Stimulated activated CD8-positive, alpha-beta memory T cell treated with anti-CD3 and anti-CD28 coated beads, Interleukin-7, amount 100 ng/mL, for 48 hours (primary cell): ENCODE measurements at places on chromosomes 4 and X.

DNA sequence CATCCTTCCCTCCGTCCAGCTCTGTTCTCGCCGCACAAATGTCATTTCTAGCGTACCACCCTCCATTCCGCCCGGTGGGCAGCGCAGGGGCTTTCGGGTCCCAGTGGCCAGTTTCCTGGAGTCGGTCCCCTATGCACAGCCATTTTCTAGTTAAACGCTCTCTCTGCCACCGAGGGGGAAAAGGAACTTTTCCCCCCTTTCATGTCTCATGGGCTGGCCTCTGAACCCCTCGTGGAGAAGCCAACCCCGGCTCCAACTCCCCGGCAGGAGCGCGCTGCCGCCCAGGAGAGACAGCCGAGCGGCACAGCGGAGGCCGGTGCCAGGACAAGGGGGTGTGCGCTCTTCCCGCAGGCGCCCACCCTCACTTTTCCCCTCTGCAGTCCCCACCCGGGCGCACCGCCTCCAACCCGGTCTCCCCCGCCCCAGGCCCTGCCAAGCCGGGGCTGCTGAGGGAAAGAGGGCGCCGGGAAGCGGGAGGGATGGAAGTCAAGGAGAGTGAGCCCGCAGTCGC is 662 bp downstream of the APBB2 start:
- no peak for DNase-seq

DNA sequence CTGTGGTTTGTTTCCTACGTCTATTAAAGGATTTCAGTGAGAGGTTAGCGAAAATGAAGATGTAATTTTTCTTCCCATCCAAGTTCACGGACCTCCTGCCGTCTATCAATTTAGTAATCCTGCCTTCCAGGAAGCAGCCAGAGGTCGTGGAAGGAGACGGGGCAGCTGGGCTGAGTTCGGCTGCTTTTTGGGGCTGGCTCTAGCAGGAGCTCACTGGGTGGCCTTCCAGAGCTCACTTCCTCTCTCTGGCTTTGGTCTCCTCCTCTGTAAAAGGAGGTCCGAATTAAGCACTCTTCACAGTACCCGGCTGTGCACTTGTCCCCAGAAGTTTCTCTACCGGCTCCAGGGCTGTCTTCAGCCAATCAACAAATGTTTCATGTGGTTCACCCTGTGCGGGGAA is 295.4 kb downstream of the BCOR start:
- no peak for DNase-seq

- no peak for DNase-seq
Observed at GRCh38 chrX:119698845-119699244, 5.9 kb upstream of the SEPTIN6 start.

DNA sequence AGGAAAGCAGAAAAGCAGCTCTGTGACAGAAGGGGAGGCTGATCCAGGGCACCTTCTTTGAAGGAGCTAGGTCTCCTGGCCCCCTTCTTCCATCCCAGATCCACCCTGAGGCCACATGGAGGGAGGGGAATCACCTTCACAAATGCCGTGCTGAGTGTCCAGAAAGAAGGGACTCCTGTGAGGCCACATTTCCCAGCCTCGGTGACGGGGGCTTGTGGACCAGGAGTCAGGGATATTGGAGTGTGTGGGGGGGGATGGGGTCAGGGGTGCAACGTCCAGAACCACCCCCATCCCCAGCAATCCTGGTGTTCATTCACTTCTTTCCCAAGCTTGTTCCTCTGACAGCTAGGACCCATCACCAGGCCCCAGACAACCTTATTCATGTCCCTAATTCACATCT is 4.7 kb downstream of the TIMM17B start:
- DNase-seq, result no peak

DNA sequence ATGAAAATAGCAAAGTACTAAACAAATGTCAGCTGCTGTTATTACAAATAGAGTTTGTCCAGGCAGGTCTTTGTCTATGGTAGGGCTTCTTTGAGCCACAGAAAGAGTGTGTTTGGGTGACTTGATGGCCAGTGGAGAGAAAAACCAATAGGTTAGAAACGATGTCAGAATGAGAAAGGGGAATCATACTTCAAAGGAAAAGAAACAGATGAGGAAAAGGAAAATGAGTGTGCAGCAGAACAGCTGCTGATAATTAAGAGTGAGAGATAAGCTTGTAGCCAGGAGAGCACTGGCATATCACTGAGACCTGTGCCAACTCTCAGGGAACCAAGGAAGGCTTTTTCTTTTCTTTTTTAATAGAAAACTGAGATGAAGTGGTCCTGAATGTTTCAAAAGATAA is 257.2 kb downstream of the ARHGAP24 start:
- no peak for DNase-seq

DNA sequence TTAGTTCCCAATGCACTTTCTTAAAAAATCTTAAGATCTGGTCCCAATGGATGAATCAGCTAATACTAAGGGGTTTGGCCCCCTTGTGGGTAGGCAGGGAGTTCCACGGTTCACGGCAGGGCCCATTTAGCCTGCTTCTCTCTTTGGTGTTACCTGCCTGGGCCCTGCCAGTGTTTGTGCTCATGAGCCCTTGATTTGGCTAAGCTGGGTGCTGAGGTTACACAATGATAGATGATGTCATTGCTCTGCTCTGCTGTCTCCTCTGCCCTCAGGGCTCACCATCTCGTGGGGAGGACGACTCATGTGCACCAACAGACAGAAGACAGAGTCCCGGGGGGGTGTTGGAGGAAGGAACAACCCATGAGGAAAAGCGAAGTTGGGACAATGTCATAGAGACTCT is 24.4 kb downstream of the RTL5 start:
- no peak for DNase-seq

GRCh38 chr4:71732706-71733105 is 51.2 kb downstream of the GC start:
- no peak for DNase-seq

- DNase-seq, result no peak
Observed at GRCh38 chr4:120517966-120518365, 404.6 kb downstream of the PRDM5 start.

DNA sequence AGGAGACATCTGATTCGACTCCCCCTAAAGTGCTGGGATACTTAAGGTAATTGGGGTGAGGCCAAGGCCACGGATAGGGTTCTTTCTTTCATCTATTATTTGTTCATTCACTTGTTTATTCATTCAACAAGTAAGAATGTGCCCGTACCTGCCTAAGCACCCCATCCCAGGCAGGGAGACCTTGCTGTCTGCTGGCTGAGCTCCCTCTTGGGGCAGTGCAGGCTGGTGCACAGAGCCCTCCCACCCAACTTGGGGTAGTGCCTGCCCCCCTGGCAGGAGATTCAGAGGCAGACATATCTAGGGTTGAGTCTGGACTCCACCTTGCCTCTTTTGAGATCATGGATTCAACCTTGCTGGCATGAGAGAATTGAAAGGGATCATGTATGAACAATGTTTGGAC is 95.7 kb downstream of the DRD5 start:
- no peak for DNase-seq

DNA sequence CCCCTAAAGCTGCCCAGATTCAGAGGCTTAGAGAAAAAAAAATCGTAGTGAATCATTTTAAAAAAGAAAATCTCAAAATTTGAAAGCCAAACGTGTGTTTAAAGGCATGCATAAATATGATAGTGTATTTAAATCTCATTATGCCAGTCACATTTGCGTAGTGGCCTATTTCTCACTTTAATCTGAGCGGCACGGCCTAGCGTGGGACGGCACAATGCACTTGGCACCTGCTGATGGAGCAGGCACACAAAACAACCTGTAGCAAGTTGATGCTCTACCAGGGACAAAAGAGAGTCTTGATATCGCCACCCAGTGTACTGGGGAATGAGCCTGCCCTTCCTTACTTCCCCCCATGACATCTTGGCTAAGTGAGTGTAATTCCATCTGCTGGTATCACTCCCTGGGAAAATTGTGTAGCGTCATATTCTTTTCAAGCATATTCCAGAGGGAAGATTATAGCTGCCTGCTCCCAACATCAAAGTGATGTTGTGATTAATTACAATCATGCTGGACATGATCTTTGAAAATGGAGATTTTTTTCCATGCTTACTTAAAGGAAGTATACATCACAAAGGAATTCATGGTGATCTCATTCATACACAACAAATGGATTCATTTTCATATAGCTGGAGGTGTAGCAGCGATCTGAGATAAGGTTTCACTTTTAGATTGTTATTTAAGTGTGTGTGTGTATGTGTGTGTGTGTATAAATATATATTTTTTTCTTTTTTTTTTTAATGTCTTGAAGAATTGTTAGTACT is 138.8 kb downstream of the DCTD start:
- no peak for DNase-seq

DNA sequence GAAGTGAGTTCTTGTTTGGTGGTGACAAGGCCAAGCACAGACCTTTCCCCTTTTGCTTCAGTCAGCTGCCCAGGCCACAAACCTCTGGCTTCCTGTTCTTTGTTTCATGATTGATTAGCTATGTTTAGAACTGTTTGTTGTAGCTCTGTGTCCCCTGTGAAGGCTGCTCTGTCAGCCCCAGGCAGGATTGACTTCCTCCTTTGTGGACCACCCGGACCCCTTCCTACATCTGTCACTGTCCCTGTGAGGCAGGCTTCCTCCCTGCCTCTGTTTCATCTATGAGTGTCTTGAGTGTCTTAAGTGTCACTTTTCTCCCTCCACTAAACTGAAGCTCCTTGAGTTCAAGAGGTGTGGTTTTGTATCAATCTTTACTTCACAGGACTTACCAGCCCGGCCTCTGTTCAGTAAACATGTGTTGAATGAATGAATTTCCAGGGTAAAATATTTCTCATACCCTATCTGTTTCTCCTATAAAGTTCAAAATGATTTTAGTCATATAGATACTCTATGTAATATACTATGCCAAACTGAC is 83.5 kb downstream of the ZNF674 start:
- no peak for DNase-seq

GRCh38 chrX:40749681-40750494 is 14.5 kb upstream of the MED14 start:
- DNase-seq, result no peak

- DNase-seq, result no peak
Observed at GRCh38 chr4:3079694-3080123, 5.2 kb downstream of the HTT start.

DNA sequence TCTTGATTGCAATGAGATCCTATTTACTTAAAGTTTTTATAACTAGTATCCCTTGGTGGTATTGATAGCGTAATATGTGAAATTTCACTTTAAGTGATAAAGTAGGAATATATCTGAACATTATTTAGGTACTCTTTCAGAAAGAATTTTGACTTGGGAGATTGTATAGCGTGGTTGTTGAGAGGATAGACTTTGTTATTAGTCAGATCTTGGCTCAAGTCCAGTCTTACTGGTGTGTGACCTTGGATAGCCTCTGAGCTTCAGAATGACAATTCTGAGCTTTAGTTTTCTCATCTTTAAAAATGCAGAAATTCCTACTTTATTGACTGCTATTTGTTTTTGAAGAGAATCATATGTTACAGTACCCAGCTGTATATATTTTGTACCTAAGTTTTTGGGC is 32.6 kb downstream of the DCK start:
- no peak for DNase-seq

DNA sequence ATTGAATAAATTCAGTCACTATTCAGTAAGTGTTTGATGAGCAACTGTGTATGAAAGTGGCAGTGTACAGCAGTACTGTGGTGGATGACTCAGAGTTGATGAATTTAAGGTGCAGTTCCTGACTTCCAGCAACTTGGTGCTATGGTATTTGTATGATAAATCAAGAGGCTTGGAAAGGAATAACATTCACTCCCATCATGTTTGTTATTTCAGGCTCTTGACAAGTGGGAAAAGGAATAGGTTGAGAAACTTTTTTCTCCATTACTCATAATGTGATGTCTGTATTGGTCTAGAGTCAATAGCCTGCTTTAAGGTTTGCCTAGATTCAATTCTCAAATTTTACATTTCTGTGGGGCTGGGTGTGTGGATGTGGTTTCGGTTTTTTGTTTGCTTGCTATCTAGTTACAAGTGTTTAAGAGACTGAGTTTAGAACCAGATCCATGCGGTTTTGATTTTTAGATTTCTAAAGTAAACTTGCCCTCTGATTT is 35.1 kb upstream of the CYP2U1 start:
- no peak for DNase-seq

GRCh38 chr4:41644915-41645295 is 103.6 kb downstream of the PHOX2B start:
- no peak for DNase-seq

GRCh38 chrX:13761606-13762414 is 27.3 kb downstream of the OFD1 start:
- DNase-seq, result no peak

DNA sequence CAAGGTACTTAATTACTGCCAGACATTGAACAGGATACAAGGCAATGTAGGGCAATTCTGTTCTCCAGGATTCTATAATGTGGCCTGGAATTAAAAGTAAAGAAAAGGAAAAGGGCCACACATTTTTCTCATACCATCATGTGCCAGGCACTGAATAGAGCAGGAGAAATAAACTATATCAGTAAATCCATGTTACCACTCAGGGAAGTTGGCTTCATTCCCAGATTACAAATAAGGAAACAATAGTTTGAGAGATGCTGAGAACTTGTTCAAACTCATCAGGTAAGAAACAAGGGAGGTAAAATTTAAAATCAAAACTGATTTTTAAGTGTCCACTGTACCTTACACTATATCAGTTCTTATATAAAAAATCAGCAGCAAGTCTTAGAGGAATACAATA is 645.0 kb upstream of the ATOH1 start:
- DNase-seq, result no peak

- DNase-seq, result no peak
Observed at GRCh38 chrX:154030266-154030665, 10.6 kb upstream of the IRAK1 start.

DNA sequence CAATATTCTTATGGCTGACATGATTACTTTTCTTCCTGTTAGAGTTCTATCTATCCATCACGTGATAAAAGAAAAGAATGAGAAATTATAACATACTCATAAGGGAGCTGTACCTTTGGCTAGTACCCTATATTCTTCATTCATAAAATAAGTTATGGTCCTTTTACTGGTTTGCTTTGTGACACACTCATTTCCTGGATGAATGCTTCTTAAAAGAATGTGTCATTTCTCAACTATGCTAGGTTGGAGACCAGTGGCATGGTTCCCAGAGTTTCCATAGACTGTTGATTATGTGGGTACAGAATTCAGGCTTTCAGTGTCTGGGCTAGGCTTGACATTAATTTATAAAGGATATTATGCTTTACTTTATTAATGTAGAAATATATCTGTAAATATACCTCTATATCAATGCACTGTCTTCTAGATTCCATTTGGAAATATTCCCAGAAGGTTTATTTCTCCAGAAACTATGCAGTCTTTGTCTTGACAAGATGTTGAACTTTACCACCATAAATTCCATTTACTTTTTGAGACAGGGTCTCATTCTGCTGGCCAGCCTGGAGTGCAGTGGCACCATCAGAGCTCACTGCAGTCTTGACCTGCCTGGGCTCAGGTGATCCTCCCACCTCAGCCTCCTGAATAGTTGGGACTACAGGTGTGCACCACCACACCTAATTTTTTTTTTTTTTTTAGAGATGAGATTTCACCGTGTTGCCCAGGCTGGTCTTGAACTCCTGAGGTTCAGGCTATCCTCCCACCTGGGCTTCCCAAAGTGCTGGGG is 23.8 kb downstream of the NUDT6 start:
- no peak for DNase-seq

GRCh38 chrX:8273451-8273895 is 102.4 kb upstream of the VCX2 start:
- no peak for DNase-seq
